ENCODE measurements at places on chromosomes 6 and 20.
A peak's percentile ranks its signal among the peaks of the same experiment; 100 is the strongest.

- DNase-seq, result no peak
Observed at GRCh38 chr6:79862126-79862525, 85.2 kb downstream of the ELOVL4 start.

- DNase-seq, result no peak
Observed at GRCh38 chr6:125733516-125734300, 15.7 kb upstream of the HEY2 start.

GRCh38 chr6:121055572-121056163 is 278.6 kb downstream of the TBC1D32 start:
- DNase-seq, result peak; percentile 40

DNA sequence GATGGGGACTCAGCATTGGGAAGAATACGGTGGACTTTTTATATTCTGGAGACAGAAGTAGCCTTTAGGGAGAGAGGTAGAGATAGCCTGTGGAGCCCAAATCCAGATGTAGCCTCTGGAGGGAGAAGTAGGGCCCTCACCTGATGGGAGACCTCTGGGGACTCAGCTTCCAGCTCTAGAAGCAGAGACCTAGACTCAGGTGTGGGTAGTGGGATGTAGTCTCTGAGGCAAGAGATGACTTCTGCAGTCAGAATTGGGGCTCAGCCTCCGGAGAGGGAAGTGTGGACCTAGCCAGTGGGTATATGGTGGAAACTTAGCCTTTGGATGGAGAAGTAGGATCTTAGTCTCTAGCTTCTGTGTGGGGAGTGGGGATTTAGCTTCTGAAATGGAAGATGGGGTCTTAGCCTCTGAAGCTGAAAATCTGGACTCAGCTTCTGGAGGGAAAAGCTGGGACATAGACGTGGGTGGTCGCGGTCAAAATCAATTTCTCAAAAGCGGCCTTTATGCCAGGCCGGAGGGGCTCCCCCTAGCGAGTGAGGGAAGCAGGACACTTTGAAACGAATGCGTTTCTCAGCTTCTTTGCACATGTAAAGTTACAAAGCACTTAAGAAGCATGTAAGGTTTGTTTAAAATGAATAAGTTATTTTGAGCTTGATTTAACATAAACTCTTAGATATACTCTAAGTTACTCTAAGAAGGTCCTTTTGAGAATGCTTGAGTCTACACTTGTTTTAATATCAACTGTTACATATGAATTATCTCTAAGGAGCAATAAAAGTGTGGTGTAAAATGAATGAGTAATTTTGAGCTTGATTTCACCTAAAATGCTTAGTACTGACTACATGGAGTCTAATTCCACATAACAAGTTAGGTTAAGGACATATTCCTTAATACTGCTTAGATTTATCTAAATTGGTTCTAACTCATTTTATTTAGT is 12.9 kb upstream of the ZNF343 start:
- DNase-seq, result peak; percentile 6

GRCh38 chr6:53411451-53411850 is 62.7 kb upstream of the ELOVL5 start:
- DNase-seq, result peak; percentile 4

DNA sequence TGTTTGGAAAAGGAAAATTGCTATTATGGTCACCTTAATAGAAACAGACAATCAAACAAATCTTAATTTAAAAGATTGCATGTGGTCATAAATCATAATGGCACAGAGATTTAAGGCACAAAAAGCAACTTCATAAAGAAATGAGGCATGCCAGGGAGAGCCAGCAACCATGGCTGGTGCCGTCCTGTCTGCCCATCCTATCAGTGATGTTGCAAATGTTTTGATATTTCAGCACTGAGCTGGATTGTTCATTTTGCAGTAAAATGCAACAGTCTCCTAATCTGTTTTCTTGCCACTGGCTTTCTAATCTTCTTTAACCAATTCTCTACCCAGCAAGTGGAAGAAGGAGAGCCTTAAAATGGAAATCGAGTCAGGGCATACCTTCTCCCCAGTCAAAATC is 249.8 kb downstream of the SAMD5 start:
- DNase-seq, result no peak

DNA sequence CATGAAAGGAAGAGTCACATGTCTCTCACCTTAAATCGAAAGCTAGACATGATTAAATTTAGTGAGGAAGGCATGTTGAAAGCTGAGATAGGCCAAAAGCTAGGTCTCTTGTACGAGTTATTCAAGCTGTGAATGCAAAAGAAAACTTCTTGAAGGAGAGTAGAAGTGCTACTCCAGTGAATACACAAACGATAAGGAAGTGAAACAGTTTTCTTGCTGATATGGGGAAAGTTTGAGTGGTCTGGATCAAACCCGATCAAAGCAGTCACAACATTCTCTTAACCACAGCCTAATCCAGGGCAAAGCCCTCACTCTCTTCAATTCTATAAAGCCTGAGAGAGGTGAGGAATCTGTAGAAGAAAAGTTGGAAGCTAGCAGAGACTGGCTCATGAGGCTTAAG is 1.9 kb upstream of the TPD52L1 start:
- DNase-seq, result no peak
